T1000 (cell line): ENCODE measurements at places on chromosomes 12 and 14.

- DNase-seq, result no peak
Measured at GRCh38 chr12:2408262-2408661, 355.5 kb downstream of the CACNA1C start.

GRCh38 chr12:128825835-128826234 lies 2.1 kb upstream of the SLC15A4 start:
- no peak for DNase-seq

DNA sequence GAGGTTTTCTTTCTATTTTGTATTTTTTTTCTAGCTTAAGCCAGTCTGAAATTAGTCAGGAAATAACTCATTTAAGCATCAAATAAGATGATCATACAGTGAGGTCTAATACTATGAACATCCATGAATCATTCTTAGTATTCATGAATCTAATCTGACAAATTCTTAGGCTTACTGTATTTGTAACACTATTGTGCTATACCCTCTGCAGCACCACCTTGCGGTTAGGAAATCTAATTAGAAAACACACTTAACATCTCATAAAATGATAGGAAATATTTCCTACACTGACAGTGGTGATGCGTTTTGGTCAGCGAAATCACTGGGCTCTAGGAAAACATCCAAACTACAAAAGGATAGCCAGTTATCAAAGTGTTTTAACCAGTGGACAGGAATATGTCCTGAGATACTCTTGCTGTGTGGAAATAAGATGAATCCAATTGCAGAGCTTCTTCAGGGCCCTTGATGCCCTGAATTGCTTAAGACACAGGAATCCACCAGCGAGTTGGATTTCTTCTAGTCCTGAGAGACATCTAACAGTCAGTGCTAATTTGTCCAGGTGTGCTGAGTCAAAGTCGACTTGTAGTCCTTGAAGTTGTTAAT lies 109.3 kb upstream of the MYF6 start:
- DNase-seq, result no peak

DNA sequence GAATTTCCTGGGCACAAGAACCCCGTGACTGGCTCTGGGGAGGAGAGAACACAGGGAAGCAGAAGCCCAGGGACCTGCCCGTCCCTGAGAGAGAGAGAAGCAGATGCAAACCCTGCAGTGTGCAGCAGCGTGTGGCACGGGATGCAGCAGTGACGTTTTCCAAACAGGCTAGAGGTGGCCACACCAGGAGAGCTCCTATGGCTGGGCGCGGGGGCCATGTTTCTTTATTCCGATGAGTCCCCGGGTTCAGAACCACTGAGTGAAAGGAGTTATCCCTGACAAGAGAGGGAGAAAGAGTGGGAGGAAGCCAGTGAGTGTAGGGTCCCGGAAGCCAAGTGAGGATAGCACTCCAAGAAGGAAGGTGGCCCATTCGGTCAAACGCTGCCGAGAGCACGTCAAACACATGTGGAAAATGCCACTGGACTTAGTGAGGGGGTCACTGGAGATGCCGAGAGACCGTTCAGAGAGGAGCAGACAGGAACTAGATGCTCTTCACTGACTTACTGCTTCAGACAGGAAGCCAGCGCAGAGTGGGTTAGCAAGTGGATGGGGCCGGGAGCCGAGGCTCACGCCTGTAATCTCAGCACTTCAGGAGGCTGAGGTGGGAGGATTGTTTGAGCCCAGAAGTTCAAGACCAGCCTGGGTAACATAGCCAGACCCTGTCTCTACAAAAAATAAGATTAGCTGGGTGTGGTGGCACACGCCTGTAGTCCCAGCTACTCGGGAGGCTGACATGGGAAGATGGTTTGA lies 123.0 kb downstream of the BCL11B start:
- DNase-seq, result no peak

DNA sequence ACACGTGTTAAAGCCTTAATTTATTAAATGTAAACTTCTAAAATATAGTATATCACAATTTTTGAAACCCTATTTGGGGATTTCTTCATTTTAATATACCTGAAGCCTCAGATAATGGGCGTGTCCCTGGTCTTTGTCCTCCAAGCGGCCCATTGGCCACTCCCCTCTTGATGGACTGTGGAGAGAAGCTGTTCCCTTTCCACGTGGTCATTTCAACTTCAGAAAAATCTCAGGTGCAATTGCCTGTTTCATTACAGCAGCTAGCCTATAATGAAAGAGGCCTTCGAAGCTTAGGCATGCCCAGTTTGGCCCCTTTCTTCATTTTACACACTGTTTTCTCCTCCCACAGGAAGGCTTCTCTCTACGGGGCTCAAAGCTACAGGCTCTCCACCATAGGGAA lies 131.4 kb upstream of the ARHGAP5 start:
- no peak for DNase-seq

- DNase-seq, result no peak
Measured at GRCh38 chr12:39393890-39394289, 49.0 kb downstream of the KIF21A start.

DNA sequence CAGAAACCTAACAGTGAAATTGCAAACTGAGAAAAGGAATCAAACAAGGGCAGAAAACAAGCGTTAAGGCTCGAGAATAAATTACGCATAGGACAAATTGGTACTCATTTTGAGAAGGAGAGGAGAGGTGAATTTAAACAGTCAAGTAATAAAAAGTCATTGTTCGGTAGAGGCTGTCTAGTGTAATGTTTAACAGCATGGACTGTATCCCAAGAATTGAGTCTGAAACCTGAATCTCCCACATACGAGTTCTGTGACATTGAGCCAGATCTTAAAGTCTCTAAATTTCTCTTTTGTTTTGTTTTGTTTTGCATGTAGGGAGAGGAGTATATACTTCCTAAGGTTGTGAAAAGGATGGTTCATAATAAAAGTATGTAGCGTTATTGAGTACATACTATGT lies 216.5 kb upstream of the BTG1 start:
- DNase-seq, result no peak

- DNase-seq, result no peak
Measured at GRCh38 chr12:115857160-115857920, 420.2 kb downstream of the MED13L start.

DNA sequence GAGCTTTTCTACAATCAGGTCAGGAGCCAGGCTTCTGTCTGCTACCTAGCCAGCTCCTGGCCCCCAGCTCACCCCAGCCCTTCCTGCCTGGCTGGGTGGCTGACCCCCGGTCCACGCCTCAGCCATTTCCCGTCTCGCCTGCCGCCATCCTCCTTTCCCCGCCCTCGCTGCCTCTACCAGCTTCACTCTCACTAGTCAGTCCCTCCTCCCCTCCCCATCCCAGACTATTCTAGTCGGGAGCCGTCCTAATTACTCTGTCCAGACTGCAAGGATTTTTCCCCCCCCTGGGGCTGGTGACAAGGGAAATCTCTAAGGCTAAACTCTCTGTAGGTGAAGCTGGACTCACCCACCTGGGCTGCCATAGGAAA lies 825 bp downstream of the DHH start:
- no peak for DNase-seq

DNA sequence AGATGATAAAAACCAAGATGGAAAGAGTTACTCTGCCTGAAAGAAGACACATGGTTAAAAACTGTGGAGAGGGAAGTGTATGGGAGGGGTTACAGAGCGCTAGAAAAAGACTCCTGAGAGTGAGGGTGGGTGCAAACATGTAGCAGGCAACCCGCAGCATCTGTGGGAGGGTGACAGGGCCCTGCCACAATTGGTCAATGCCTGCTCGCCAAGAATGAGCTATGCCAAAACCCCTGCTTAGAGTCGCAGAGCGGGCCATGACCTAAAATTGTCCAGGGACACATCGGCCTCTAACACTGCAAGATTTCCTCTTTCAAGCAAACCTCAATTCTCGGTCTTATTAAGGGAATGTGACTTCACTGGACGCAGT lies 700 bp downstream of the PRKAG1 start:
- DNase-seq, result no peak

DNA sequence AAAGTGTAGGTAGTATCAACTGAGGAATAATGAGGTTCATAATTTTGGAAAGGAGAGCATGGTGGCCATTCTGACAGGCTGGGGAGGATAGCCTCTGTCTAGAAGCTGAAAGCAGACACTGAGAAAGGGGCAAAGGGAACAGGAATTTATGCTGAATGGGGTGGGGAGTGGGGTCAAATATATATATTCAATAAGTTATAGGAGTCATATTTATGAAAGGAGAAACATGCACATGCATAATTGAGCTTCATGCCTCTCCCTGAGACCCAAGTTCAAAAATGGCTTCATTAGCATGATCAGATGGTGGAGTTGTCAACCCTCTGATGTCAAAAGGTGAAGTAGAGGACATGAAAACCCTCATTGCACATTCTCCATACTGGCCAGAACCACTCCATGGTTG lies 33.9 kb upstream of the ARID2 start:
- DNase-seq, result no peak

DNA sequence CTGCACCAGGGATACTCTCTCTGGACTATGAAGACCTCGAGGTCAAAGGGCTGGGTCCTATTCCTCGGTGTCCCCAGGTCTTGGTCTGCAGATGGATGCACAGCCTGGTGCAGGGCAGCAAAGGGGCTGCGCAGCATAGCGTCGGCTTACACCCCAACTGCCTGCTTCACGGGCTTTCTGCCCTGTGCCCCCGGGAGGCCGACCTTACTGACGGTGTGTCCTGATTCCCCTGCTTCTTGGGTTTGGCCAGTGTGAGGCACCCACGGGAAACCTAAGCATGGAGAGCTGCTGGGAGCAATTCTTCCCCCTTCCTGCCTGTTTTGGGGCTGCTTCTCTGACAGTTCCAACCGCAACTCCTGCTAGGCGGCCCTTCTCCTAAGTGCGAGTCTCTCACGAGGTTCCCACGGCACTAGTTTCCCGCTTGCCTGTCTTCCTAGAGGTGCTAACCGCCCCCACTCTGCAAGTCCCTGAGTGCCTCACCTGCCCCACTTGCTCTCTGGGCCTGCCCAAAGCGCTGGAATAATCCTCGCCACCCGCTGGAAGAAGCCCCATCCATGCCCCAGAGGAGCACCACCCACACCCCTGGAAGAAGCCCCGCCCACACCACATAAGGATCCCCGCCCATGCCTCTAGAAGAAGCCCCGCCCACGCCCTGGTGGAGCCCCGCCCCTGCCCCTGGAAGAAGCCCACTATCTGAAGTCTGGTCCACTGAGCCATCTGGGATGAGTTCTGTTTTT lies 54.0 kb downstream of the PRIMA1 start:
- no peak for DNase-seq

- no peak for DNase-seq
Measured at GRCh38 chr12:94041850-94042249, 106.5 kb upstream of the PLXNC1 start.

DNA sequence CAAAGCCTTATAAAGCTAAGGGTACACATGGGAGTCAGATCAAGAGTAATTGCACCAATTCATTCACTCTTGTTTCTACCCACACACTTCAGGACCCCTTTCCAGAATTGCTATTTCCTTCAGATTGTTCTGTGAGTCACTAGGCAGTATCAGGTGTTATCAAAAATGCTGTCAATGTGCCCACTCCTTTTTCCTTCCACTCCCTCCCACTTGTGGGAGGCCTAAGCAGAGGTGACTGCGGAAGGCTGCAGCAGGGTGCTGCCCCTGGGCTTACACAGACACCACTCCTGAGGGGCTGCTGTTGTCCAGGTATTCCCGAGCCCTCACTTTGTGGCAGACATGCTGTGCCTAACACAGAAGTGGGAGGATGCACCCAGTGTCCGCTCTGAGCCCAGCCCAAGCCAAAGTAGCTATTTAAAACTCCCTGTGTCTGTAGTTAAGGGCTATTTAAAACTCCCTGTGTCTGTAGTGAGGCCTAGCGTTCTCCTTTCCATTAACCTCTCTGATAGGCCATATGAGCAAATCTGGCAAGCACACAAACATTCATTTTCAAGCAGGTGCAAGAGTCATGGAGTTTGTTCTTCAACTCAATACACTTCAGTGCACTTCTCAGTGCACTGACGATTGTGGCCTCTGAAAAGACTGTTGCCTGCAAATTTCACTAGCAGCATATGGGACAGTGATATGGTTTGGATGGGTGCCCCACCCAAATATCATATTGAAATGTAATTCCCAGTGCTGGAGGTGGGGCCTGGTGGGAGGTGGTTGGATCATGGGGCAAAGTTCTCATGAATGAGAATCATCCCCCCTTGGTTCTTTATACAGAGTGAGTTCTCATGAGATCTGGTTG lies 117.8 kb downstream of the PHLDA1 start:
- no peak for DNase-seq

DNA sequence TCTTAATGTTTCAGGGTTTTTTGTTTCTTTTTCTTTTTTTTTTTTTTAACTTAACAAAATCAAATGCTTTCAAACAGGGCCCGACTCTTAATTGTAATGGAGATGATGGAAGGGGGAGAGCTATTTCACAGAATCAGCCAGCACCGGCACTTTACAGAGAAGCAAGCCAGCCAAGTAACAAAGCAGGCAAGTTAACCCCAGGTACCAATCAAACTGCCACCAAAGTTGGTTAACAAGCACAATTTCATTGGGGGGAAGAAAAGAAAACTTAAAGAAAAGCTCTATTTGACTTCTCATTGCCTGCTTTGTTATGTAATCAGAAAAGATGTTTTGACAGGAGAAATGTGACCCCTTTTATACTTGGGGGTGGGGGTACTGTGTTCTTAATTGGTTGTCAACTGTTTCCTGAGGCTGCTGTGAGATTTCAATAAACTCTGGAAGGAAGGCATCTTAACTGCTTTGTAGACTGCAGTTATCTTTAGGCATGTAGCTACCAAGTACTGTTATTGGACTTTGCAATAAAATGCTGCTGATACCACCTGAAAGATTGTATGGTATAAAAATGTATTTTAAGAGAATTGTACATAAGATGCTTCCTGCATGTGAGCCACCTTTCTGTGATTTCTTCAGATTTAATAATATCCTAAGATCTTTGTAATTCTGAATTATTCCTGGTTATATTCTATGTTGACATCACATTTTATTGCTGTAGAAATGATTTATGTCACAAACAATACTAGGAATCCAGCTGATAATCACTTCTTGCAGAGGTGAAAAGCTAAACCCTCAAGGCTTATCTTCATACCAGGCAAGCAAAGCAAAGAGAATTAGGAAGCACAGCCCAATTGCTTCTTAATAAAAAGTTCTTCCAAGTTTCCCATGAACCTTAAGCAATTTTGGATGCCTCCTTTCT lies 26.9 kb downstream of the MAPKAPK5 start:
- no peak for DNase-seq

DNA sequence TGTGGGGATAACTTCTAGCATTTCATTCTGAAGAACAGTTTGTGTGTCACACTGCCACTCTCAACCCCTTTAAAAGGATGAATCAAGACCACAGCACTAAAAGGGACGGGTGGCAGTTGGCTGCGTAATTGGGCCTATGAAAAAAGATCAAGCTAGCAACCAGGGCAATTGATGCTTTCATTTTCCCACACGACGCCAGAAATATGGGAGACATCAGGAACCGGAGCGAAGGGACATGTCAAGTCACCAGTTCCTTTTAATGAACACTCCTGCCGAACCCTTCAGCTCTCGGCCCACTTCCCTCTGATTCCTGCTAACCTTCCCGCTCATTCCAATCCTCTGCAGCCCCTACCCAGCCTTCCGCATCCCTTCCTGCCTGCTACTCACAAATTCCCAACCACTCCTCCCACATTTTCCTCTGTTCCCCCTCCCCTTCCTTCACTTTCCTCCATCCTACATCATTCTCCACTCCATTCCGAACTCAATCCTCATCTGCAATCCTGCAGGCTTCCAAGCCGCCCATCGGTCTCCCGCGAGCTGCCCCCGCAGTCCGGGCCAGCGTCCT lies 753 bp downstream of the CSRNP2 start:
- DNase-seq, result no peak
